Subcutaneous preadipocyte (primary cell): ENCODE measurements at places on chromosomes 7 and 10. TPM values are rescaled to one million over a fixed set of nuclear protein-coding genes. Genes with fewer than 3 reads are reported as not detected.

The AQP1 gene
- total RNA-seq = 1.6 and 11.4 TPM in 2 replicates

The CDC123 gene
- 145 and 156 TPM in 2 replicates for total RNA-seq

The BLNK gene
- not detected in 2 replicates for total RNA-seq

The PSMC2 gene
- 166 and 193 TPM in 2 replicates for total RNA-seq

The CLRN3 gene
- total RNA-seq = not detected in 2 replicates

The SLC26A5 gene
- not detected in 2 replicates for total RNA-seq

The CHN2 gene
- total RNA-seq = under 0.01 and 0.78 TPM in 2 replicates

The NKX1-2 gene
- not detected in 2 replicates for total RNA-seq

The LIPA gene
- 68.4 and 89.7 TPM in 2 replicates for total RNA-seq

The STEAP4 gene
- 155 and 477 TPM in 2 replicates for total RNA-seq

The CHST12 gene
- 1.8 and 2.7 TPM in 2 replicates for total RNA-seq

The EBLN1 gene
- total RNA-seq = not detected in 2 replicates

The COMTD1 gene
- total RNA-seq = 6.6 and 11.0 TPM in 2 replicates

The VPS50 gene
- total RNA-seq = 23.5 and 30.9 TPM in 2 replicates

The FAM237B gene
- total RNA-seq = under 0.01 and 0.20 TPM in 2 replicates

The FAM25C gene
- not detected in 2 replicates for total RNA-seq

The FFAR4 gene
- total RNA-seq = not detected in 2 replicates

The TAS2R3 gene
- 1.8 TPM in 2 replicates for total RNA-seq

The KIAA1549 gene
- 0.37 and 1.2 TPM in 2 replicates for total RNA-seq

The IFIT1B gene
- total RNA-seq = not detected in 2 replicates

The OR2A42 gene
- total RNA-seq = 0.37 TPM in 1 of 2 replicates, not detected in the other

The TAF6 gene
- total RNA-seq = 34.2 and 44.2 TPM in 2 replicates

The SKIDA1 gene
- 0.73 and 0.78 TPM in 2 replicates for total RNA-seq

The PTPN20 gene
- 0.73 and 0.98 TPM in 2 replicates for total RNA-seq

The CYP2C19 gene
- total RNA-seq = not detected in 2 replicates

The DYNC1I1 gene
- total RNA-seq = 0.73 and 1.6 TPM in 2 replicates

The ACSM6 gene
- not detected in 2 replicates for total RNA-seq

The RELN gene
- 0.39 and 2.2 TPM in 2 replicates for total RNA-seq

The TAF3 gene
- total RNA-seq = 1.8 and 2.9 TPM in 2 replicates

The CFAP46 gene
- total RNA-seq = 0.37 and 0.39 TPM in 2 replicates

The CALHM3 gene
- total RNA-seq = 0.39 and 1.1 TPM in 2 replicates

The PILRA gene
- total RNA-seq = under 0.01 and 0.39 TPM in 2 replicates

The TUBGCP2 gene
- total RNA-seq = 63.2 and 82.1 TPM in 2 replicates

The FLNC gene
- total RNA-seq = 99.9 and 102 TPM in 2 replicates

The SLC26A3 gene
- not detected in 2 replicates for total RNA-seq

The ERVW-1 gene
- total RNA-seq = not detected in 2 replicates

The GLUD1 gene
- total RNA-seq = 308 and 324 TPM in 2 replicates

The CUX1 gene
- 18.4 and 23.9 TPM in 2 replicates for total RNA-seq

The NODAL gene
- not detected in 2 replicates for total RNA-seq

The ANKRD2 gene
- 1.8 and 2.9 TPM in 2 replicates for total RNA-seq

The ASAH2 gene
- total RNA-seq = 0.37 and 0.39 TPM in 2 replicates

The LBX1 gene
- total RNA-seq = not detected in 2 replicates
